Stimulated activated CD4-positive, alpha-beta T cell treated with anti-CD3 and anti-CD28 coated beads, Interleukin-15, amount 100 ng/mL, for 1 hour (primary cell): ENCODE measurements at places on chromosomes 12 and 14.

GRCh38 chr14:28143316-28143715, 623.3 kb upstream of the FOXG1 start:
- DNase-seq: no peak

GRCh38 chr12:71262466-71262865, 104.7 kb upstream of the TSPAN8 start:
- DNase-seq: no peak

- DNase-seq: no peak
Measured at GRCh38 chr12:76451528-76451927, 103.3 kb upstream of the BBS10 start.

- DNase-seq: no peak
Measured at GRCh38 chr14:80055667-80056496, 155.4 kb downstream of the DIO2 start.

DNA sequence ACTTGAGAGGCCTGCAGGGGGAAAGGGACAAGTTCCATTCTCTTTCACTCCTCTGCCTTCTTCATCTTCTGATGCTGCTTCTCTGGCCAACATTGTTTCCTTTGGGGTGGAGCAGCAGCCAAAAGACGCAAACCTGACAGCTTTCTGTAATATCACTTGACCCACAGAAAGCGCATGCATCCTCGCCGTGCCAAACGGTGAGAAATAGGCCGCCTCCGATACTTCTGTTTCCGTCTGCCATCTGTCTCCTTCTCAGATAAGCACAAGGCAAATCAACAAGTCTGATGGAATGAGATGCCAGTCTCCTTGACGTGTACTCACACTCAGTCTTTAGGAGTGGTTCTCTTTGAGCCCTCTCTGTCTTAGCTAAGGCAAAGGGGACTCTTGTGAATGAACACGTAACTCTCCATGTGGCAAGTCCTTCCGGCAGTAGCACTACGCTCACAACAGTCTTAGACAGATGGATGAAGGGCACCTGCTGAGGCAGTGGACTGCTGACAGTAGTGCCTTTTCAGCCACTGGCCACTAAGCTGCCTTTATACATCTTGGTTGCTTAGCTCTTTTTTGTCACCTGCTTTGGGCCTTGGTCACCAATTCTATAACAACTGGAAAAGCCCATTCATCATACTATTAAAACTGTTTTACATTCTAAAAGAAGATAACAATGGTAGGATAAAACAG, 214.1 kb downstream of the FBXL14 start:
- no peak for DNase-seq

DNA sequence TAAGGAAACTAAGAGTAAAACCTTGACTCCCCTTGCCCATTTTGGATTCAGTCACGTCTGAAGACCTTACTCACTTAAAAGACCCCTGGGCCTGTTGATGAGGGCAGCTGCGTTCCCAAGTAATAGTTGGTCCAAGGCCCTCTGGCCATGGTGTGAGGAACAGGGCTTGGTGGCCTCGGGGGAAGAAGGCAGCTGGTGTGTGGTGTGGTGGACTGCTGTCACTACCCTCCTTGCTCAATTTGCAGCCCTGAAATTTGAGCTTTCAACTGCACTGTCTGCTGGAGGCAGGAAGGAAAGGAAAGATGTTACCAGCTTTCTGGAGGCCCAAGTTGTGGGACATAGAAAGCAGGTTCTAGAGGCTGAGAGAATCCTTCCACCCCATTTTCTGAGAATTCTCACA, 128.2 kb downstream of the SLC38A6 start:
- no peak for DNase-seq

- no peak for DNase-seq
Measured at GRCh38 chr12:49483619-49484018, 55.2 kb upstream of the KCNH3 start.

DNA sequence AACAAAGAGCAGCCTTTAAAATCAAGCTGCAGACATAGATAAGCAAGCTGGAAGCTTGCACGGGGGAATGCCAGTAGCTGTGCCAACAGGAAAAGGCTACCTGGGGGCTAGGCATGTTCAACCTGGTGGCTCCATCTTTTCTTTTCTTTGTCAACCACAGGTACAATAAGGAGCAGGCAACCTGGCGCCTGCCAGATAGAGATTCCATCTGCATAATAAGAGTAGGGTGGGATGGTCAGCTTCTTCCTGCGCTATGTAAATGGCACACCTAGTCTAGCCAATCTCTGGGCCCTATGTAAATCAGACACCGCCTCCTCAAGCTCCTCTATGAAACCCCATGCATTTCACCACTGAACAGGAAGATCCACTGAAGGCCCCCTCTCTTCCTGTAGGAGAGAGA, 87.4 kb upstream of the PKP2 start:
- DNase-seq: no peak

GRCh38 chr12:56086608-56087007, 6.6 kb downstream of the ERBB3 start:
- no peak for DNase-seq

DNA sequence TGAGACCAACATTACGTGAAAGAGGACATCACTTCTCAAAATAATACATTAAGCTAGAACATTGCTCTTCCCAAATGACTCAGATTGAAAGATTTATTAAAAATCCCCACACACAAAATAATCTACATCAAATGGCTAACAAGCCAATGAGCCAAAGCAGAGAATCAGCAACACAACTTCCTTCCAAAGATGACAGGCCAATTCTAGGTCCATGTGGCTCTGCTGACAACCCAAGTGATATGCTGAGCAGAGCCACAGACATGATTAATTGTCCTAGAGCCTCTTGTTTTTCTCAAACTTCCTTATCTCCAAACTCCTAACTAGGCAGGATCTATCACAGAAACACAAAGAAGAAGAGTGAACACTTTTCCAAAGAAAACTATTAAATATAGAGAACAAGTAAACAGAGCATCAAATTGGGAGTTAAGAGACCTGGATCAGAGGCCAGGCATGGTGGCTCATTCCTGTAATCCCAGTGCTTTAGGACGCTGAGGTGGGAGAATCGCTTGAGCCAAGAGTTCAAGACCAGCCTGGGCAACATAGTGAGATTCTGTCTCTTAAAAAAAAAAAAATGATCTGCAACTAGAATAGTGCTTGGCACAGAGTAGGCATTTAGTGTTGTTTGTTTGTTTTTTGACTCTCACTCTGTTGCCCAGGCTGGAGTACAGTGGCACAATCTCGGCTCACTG, 38.5 kb downstream of the SENP1 start:
- DNase-seq: no peak
